ENCODE measurements at places on chromosomes 2 and 18.

DNA sequence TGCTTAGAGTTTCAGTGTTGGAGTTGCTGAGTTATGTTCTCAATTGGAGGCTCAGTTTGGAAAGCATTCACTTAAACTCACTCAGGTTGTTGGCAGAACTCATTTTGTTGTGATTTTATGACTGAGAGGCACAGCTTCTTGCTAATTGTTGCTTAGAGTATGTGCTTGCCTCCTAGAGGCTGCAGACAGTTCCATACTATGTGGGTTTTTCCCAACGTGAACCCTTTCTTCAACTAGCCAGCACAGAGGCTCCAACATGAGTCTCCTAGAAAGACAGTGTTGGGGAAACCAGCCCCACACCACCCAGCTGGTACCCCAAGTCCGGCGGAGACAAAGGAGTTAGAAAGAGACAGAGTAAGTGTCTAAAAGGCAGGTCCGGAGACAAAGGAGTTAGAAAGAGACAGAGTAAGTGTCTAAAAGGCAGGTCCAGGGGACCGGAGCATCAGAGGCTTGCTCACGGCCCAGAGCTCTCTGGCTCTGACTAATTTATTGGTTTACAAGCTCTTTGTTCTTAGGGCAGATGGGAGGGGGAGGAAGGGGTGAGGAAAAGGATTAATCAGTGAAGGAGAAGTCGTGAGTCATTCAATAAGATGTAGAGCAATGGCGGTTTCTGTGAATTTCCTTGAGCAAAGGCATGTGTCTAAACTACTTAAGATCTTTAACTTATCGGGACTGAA is 999.7 kb upstream of the LRRTM1 start:
- DNase-seq, result no peak

- DNase-seq, result no peak
Measured at GRCh38 chr18:49225160-49225559, 235.3 kb downstream of the DYM start.

DNA sequence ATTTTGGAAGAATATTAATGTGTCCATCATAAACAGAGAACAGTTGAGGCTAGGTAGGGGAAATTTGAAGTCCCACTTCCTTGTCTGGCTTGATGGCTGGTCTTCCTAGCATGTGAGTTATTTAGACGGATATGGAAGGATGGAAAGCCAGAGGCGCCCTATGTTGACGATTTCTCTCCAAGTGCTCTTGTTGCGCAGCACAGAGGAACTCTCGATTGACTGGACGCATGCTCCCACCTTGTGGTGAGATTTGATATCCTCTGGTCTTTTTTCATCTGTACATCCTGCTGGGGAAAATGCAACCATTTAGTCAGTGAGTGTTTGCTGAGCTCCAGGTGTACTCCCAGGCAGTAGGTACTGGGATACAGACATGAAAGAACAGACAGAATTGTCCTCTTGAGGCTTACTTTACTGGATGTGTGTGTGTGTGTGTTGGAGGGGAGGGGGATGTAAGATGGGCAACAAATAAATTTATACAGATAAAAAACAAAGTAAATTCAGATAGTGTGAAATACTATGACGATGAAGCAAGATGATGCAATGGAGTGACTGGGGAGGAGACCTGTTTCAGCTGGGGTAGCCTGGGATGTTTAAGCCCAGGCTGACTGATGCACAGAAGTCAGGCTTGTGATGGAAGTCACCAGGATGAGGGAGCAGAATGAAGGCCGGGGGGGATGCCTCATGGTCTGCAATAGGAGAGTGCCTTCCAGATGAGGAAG is 137.2 kb downstream of the TRIM43 start:
- DNase-seq, result no peak

GRCh38 chr2:9052821-9053533 is 49.5 kb upstream of the MBOAT2 start:
- DNase-seq, result no peak

GRCh38 chr2:182897137-182897536 is 30.7 kb upstream of the FRZB start:
- DNase-seq, result no peak

DNA sequence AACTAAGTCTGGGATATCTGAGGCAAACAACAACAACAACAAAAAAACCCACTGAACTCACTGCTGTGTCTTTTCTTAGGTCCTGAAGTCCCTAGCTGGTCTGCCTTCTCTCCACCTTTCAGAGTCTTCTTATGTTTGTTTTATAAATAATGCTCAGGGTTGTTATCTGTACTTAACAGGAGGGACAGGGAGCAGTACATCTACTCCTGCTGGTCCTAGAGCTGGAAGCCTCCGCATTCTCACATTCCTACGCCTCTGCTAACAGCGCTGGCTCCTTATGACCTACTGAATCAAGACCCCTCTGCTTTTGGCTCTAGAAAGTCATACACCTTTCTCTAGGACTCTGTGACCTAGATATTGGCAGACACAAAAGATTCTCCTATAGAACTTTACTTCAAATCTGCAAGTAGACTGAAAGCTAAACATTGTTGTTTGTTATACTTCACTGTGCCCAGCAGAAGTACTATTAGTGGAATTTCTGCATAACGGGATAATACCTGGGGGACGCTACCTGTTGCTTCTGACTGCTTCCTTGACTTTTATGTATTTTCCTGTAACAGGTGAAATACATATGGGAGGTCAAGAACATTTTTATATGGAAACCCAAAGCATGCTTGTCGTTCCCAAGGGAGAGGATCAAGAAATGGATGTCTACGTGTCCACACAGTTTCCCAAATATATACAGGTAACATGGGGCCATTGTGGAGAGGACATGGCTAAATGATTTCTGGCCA is 48.6 kb downstream of the AOX1 start:
- no peak for DNase-seq

DNA sequence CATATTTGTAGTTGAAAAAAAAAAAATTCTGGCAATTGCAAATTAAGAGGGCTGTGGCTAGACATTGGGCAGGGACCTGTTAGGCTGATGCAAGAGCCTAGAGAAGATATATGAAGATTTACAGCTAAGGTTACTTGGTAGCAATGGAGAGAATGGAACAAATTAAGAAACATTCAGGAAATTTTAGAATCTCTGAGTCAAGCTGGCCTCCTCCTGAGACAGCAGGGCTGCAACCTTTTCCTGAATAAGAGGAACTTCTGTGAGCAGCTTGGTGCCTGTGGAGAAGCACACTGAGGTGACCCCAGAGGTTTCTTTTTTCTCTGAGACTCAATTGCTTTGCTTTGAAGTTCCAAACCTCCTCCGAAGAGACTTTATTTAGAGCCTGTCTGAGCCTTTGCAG is 118.6 kb upstream of the LRATD1 start:
- no peak for DNase-seq

- no peak for DNase-seq
Measured at GRCh38 chr2:25619185-25619584, 54.2 kb downstream of the DTNB start.

- DNase-seq, result no peak
Measured at GRCh38 chr2:88081924-88082608, 14.4 kb downstream of the SMYD1 start.

GRCh38 chr18:41532344-41533086 is 422.5 kb upstream of the PIK3C3 start:
- DNase-seq, result no peak

DNA sequence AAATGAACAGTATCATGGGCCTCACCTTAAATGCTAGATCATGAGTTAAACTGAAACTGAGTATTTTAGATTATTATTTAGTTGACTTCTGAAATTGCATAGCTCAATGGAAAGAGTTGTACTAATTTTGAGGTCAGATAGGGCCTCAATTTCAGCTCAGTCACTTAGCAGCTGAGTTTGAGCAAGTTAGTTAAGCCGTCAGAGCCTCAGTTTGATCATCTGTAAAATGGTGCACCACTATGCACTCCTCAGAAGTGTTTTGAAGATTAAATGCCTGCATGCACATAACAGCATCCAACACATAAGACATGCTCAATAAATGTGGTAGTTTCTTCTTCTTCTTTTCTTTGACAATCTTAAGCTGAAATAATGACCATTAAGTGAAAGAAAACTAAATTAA is 38.2 kb upstream of the ASNSD1 start:
- no peak for DNase-seq

- DNase-seq, result no peak
Measured at GRCh38 chr2:232369126-232369951, 9.2 kb upstream of the ALPP start.

GRCh38 chr2:73018188-73018825 is 53.2 kb downstream of the SFXN5 start:
- DNase-seq, result no peak

DNA sequence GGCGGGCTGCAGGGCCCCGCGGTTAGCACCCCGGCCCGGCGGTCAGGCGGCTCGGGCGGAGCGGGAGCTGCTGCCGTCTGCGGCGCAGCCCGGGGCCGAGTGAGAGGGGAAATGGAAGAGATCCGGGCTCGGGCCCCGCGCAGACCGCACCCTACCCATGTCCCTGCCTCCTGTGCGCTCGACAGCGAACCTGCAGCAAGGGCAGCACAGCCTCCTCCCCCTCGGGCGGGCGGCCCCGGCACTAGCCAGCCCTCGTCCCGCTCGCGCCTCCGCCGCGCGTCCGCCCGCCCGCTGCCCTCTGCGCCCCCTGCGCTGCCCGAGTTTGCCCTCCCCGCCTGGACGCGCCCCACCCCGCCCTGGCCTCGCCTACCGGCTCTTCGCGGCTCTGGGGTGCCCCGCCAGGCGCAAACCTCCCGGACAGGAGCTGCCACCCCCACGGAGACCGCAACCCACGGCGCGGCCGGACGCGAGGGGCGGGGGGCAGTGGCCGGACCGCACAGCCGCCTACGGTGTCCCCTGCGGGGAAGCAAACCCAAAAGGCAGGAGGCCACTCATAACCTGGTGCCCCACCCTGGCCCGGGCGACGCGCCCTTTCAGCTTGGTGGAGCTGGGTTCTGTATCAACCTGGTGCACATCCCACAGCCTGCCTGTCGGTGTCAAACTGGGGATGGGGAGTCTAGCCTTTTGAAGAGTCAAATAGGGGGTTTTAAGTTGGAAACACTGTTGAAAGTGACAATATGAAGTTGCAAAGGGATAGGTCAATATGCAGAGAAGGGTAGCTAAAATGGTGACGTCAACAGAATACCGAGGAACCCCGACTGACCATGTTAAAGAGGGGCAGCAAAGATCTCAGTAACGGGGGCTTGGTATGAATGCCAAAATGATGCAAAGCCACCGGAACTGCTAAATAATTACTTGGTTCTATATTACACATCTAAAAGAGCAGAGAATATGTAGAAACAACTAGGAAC is at the start of gene IHH:
Gene IHH, minus strand, starts transcription at position 101 of the 971 bp plus-strand sequence. CDS start 454 bp downstream, outside the sequence.
- no peak for DNase-seq

- no peak for DNase-seq
Measured at GRCh38 chr2:166381-166780, 97.5 kb downstream of the SH3YL1 start.

DNA sequence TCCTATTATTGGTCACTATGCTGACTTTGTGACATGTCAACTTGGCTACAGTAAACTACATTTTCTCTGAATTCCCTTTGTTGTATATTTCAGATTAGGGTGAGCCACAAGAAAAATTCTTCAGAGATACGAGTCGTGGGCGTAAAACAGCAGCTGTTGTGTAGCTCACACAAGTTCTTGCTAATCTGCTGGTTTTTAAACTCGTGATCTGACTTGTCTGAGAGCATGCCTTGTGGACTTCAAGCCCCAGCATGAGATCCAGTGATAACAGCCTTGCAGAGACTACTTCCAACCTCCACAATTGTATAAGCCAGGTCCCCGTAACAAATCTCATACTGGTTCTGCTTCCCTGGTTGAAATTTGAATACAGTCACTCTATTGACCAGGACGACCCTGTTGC is 259.8 kb upstream of the LYPD1 start:
- no peak for DNase-seq

DNA sequence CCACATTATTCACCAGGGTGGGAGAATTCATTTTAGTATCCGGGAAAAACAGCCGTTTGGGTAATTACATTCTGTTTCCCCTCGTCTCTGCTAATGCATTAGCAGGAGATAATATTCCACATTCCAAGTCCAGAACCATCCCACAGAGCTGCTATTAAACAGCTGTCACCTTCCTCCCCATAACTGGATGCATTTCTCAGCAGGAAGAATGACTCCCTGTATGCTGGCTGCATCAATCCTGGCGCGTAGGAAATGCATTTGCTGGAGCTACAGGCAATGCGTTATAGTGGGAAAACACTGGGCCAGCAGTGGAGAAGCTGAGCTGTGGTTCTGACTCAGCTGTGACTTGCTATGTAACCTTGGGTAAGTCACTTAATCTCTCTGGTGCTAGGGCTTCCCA is 246.0 kb downstream of the CLIP4 start:
- DNase-seq, result no peak

GRCh38 chr2:206701952-206702605 is 16.1 kb downstream of the DYTN start:
- DNase-seq, result no peak

GRCh38 chr2:131201098-131201497 is 8.2 kb upstream of the POTEE start:
- DNase-seq, result no peak

GRCh38 chr18:36745219-36745975 is 83.4 kb downstream of the TPGS2 start:
- DNase-seq, result no peak

All from stimulated activated CD8-positive, alpha-beta memory T cell treated with anti-CD3 and anti-CD28 coated beads, Interleukin-7, amount 100 ng/mL, for 1 hour (primary cell).